Stimulated activated CD8-positive, alpha-beta memory T cell treated with anti-CD3 and anti-CD28 coated beads, Interleukin-15, amount 100 ng/mL, for 4 hours (primary cell): ENCODE measurements at places on chromosomes 6 and 20.

- no peak for DNase-seq
Measured at GRCh38 chr6:136250686-136251008, 536 bp upstream of the MTFR2 start.

GRCh38 chr6:137043710-137044365, 927 bp downstream of the IL20RA start:
- no peak for DNase-seq

DNA sequence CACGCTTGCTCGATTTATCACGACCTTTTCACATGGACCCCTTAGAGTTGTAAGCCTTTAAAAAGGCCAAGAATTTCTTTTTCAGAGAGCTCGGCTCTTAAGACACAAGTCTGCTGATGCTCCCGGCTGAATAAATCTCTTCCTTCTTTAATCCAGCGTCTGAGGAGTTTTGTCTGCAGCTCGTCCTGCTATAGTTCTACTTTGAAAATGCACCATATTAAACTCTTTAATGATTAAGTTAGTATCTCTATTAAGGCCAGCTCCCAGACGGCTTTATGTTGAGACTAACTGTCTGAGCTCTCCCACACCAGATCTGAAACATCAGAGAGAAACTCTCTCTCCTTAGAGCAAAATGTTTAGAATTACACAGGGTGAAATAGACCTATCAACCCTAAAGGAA, 18.0 kb upstream of the GSTA3 start:
- no peak for DNase-seq

GRCh38 chr6:1591926-1592325, 17.8 kb upstream of the FOXC1 start:
- no peak for DNase-seq

- no peak for DNase-seq
Measured at GRCh38 chr6:140909156-140909555, 1223.6 kb upstream of the GJE1 start.

GRCh38 chr6:11778036-11778435, 567 bp downstream of the ADTRP start:
- no peak for DNase-seq

GRCh38 chr6:47862731-47863130, 80.9 kb downstream of the OPN5 start:
- no peak for DNase-seq
